ENCODE measurements at places on chromosomes 6 and 20.

GRCh38 chr20:46826343-46826984 is 68.2 kb upstream of the EYA2 start:
- no peak for DNase-seq

DNA sequence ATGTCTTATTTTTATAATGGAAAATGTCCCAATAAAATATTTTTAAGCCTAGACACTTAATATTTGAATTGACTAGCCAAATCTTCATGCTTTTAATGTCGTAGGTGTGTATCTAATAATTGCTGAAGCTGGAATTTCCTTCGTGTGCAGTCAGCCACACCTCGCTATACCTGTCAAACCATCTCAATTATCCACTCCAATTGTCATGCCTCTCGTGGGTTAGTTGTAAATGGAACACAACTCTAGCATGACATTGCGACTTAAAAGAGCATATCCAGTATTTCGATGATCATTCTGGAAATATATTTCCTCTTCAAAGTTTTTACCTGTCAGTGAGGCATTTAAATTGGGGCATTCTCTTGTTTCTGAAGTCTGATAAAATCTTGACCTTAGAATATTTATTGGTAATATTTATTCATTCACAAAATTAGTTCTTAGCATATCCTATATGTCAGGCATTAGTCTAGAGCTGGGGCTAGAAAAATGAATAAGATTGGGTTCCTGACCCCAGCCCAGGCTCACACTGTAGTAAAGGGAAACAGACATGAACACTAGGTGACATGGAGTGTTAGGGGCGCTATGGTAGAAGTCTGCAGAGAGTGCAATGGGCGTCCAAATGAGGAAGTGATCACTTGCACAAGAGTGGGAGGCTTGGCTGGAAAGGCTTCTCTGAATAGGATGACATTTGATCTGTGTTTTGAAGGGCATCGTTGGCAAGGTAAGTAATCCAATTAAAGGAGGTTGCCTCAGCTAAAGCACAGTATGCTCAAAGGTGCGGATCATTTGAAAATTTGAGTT is 11.0 kb upstream of the CFAP206 start:
- no peak for DNase-seq

- no peak for DNase-seq
Measured at GRCh38 chr20:16263582-16263981, 309.7 kb downstream of the KIF16B start.

- DNase-seq: no peak
Measured at GRCh38 chr20:42218621-42219374, 600.6 kb upstream of the CHD6 start.

GRCh38 chr6:41477572-41477971 is 68.6 kb upstream of the FOXP4 start:
- DNase-seq: no peak

DNA sequence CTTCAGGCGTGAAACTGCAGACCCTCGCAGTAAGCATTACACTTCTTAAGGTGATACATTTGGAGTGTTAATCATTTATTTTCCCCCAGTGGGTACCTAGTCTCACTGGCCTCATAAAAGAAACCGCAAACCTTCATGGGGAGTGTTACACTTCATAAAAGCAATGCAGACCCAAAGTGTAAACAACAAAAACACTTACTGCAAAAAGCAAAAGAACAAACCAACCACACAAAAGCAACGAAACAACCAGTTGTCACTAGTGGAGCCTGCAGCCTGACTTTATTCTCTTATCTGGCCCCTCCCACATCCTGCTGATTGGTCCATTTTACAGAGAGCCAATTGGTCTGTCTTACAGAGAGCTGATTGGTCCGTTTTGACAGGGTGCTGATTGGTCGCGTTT is 23.8 kb downstream of the LY86 start:
- no peak for DNase-seq
